ENCODE measurements at places on chromosomes 6 and 20.

DNA sequence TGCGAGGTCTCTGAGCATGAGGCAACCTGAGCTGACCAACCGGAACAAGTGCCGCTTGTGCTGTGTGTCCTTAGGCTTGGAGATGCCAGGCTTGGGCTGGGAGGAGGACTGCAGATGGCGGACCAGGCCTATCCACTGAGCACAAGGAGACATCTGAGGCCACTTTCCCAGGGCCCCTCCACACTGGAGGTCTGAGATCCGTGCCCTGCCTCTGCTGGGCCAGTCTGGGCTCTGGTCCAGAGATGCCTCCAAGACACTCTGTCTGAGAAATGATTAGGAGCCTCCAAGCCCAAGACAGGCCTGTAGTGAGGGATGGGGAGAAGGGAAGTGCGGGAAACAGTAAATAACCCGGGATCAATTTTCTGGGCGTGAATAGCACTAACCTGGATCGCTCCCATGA is 3.0 kb upstream of the MLN start:
- DNase-seq, result no peak

DNA sequence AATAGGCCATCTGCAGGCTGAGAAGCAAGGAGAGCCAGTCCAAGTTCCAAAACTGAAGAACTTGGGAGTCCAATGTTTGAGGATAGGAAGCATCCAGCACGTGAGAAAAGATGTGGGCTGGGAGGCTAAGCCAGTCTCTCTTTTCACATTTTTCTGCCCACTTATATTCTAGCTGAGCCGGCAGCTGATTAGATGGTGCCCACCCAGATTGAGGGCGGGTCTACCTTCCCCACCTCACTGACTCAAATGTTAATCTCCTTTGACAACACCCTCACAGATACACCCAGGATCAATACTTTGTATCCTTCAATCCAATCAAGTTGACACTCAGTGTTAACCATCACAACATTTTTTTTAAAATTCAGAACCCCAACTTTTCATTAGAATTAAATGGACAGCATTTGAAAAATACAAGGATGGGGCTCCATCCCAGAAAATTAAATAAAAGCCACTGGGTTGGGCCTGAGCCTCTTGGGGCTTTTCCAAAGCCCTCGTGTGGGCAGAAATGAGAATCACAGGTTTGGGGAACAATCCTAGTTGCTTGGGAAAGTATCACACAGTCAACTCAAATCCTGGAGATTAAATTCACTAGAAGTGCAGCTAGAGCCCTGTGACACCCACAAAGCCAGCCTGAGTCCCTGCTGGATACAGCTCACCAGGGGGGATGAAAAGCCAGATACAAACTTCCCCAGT is 2.2 kb downstream of the CLDN20 start:
- peak; percentile 6 for DNase-seq

GRCh38 chr6:151399679-151400078 is 8.3 kb upstream of the ZBTB2 start:
- DNase-seq, result no peak

DNA sequence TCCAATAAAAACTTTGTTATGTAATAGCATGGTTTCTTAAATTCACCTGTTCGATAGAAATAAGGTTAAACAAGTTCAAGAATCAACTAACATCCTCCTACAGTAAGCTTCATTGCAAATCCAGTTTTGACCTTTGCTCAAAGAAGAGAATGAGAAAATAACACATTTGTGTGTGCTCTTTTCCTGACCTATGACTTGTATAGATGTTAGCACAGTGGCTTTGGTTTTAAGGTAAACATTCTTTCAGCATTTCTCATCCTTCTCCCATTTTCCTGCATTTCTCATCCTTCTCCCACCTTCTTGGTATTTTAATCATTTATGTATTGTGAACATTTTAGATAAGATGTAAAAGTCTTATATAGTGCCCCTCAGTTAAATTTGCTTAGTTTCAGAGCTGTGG is 73.9 kb downstream of the PLCB1 start:
- DNase-seq, result no peak

- DNase-seq, result peak; percentile 43
Observed at GRCh38 chr6:122730775-122731386, 48.6 kb upstream of the FABP7 start.

DNA sequence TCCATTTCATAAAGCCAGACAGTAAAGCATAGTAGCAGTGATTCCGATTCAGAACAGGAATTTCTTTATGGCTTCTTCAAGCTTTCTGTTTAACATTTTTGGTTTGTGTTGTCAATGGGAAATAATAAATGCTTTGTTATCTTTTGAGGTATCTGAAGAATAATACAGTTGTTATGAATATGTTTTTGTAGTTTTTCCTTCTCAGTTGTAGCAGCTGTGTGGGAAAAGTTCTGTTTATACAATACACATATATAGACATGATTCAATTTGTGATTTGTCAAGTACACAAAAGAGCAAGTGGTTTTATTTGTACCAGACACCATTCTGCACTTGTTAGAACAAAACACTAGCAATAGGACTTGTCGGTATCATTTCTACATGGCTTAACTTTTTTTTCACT is 96.6 kb downstream of the CDYL start:
- DNase-seq, result no peak

DNA sequence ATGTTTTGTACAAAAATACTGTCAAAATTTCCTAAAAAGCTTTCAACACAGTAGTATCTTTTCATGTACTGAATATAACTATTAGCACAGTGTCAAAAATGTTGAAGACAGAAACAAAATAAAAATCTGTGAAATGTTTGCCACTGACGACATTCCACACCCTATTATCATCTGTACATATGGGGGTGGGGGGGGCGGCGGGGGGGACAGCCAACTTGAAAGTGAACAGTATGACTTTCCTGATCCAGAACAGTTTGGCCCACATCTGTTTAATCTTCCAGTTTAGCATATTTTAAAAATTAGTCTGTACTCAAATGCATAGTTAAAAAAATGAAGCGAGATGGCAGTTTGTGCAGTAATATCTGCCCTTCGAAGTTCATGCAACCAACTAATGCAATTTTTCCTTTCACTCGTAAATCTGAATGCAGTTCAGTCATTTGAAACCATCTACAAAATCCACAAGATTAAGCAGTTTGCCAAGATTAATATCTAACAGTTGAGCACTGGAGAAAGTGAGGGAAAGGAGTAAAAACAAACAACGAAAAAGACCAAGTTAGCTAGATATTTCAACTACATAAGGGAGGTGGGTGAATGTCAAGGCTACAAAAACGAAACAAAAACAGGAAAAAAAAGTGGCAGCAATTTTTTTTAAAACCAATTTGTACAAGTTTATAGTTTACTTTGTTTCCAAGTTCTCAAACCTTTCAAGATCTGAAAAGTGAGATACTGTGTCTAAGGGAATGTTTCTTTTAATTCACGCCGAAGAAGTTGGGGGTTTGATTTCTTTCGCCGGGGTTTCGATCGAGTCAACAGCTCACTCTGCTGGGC is 1.9 kb downstream of the CITED2 start:
- DNase-seq, result peak; percentile 74

DNA sequence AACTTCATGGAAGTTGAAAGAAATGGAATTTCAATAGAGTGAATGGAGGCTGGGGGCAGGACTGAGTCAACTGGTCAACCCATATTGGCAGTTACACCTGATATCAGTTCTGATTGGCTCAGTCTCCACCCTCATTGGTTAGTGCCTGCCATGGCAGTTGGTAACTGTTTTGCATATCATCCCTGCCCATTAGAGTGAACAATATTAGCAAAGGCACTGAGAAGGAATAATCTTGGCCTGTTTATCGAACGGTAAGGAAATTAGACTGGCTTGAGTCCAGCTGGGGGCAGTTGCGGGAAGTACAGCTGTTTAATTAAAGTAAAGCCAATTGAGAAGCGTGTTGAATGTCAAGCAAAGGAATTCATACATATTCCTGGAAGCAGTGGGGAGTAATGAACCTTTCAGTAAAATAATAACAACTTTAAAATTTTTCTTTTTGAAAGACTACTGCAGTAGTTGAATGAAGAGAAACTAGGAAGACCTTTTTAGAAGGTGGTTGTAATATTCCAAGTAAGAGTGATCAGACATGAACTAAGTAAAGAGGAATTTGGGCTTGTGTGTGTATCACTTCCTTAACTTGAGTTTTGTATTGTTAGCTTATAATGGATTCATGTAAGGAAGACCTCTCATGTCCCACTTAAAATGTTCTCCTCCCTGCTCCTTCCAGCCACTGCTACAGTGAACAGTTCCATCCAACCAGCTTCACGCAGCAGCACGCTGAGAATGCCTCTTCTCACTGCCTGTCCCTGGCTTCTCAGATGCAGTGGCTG is 17.2 kb upstream of the FAM50B start:
- DNase-seq, result no peak

- DNase-seq, result peak; percentile 75
Observed at GRCh38 chr6:28648035-28648877, 122.6 kb downstream of the GPX5 start.

GRCh38 chr20:58408603-58409246 is 19.7 kb downstream of the VAPB start:
- DNase-seq, result no peak

- no peak for DNase-seq
Observed at GRCh38 chr6:157649311-157650260, 173.5 kb upstream of the SNX9 start.

- no peak for DNase-seq
Observed at GRCh38 chr6:169450097-169450496, 196.5 kb upstream of the THBS2 start.

- DNase-seq, result no peak
Observed at GRCh38 chr20:11853359-11853758, 64.3 kb upstream of the BTBD3 start.

DNA sequence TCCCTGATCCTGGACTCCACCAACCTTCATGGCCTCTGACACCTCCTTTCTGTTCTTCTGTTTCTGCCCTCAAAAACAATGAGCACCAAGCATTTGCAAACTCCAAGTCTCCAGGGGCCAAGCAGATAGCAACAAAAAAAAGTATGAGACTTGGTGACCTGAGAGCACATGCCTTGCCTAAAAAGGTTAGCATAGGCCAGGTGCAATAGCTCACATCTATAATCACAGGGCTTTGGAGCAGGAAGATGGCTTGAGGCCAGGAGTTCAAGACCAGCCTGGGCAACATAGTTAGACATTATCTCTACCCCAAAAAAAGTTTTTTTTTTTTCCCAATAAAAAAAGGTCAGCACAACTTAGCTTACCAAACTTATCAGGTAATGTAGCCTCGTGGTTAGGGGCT is 13.7 kb upstream of the HM13 start:
- DNase-seq, result no peak

DNA sequence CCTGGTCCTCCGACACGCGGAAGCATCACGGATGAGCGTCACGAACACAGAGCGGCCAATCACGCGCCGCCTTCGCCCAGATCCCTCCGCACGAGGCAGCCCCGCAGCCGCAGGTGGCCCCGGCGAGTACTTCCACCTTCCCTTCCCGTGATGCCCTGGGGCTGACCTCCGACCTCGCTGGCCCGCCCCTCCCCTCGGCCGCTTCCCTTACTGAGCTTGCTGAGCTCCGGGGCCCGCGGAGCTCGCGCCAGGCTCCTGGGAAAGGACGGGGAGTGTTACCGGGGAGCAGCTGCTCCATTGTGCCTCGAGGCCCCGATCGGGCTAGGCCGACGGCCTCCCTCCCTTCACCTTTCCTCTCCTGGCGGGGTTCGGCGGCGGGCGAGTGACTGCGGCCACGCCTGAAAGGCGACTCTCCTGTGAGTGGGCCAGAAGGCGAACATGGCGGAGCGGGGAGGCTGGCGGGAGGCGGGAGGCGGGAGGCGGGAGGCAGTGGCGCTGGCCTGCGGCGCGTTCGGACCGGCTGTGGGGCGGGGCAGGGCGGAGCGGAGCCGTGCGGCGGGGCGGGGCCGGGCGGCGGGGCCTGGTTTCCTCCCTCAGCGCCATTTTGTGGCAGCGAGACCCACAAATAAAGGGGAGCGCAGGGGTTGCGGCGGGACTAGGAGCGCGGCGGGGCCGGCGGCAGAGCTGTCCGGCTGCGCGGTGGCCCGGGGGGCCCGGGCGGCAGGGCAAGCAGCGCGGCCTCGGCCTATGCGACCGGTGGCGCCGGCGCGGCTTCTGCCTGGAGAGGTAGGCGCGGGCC is at the start of gene WTAP:
TSS of gene WTAP (plus strand) at position 589 of the 799 bp plus-strand sequence. CDS start 8,760 bp downstream, outside the sequence.
- peak; percentile 93 for DNase-seq

GRCh38 chr6:148452876-148453275 is 110.2 kb downstream of the SASH1 start:
- DNase-seq, result no peak

DNA sequence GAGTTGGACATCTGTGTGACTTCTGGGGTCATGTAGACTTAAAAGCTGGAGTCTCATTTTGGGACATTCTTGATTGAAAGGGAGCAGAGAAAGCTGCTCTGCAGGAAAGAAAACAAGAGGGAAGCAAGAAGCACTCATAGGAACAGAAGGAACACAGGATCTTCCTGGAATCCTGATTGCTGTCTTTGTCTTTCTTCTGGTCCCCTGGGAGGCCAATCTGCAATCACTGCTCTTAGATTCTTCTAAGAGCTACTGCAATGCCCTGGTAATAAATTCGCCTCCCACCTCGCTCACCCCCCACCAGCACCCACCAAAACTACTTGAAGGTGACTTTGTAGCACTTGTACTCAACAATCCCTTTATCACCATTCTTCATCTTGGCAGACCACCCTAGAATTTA is 51.8 kb downstream of the SLC35B3 start:
- no peak for DNase-seq

DNA sequence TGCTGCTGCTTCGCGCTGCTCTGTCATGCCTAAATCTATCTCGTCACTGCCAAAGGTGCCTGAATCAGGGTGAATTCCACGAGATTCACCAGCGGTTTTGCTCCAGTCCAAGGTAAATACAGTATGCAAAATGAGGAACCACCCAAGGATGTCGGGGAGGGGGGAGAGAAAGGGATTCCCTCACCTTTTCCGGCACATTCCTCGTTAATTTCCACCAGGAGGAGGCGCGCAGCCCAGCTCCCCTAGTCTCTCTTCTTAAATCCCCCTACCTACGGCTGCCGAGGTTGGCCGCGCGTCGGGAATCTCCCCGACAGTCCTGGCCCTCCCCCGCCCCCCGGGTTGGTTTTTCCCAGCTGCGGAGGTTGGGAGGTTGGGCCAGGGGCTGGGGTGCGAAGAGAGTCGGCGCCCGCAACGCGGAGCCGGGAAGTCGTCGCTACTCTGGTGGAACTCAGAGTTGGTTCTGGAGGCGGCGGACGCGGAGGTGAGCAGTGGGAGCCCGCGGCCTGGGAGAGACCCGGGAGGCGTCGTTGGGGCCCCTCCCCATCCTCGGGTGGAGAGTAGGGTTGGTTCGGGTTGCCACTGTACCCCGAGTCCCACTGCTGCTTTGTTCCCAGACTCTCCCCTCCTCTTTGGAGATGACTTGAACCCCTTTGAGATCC is at the start of gene TPBG:
TSS of gene TPBG (plus strand) at position 390 of the 659 bp plus-strand sequence. CDS start 1,145 bp downstream, outside the sequence.
- DNase-seq, result peak; percentile 69

GRCh38 chr6:42503894-42504293 is 52.2 kb upstream of the TRERF1 start:
- DNase-seq, result no peak

Data from HFFc6 (cell line).